H9 (cell line): ENCODE measurements at places on chromosomes 4 and X. TPM values are rescaled to one million over a fixed set of nuclear protein-coding genes. Genes with fewer than 3 reads are reported as not detected.

DNA sequence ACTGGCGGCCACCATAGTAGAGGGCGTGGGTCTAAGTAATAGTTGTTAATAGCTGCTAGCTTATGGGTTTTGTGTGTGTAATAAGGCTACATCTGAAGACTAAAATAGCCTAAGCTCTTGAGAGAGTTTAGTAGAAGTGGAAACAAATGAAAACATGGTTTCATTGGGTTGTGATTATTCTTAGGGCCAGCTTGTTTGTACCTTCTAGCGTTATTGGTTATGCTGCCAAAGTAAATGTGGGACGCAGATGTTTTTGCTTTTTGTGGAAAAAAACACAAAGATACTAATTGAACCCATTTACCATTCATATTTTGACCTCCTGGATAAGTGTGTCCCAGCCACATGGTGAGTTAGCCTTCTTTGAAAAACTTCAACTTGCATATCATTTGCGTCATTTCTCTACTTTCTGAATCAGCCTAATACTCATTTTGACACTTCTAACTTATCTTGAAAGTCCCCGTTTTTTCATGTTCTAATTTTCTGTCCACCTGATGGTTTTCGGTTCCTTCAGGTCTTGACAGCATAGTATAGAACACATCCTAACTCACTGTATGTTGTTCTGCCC, 305.3 kb downstream of the FRMPD4 start:
- no peak for DNase-seq

DNA sequence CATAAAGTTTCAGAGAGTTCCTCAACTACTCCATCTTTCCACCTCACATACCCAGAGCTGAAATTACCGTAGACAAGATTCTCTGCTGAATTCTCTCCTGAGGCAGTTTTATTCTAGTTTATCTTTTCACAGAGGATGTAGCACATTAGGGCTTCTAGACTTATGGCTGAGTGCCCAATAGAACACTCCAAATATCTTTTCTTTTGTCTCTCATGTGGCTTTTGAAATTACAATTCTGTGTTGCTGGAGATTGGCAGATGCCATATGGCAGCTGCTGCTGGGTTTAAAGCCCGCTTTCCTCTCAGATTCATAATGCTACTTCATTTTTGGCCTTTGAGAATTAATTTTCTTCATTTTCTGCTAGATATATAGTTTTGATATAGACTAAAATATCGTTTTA, 107.6 kb upstream of the BANK1 start:
- no peak for DNase-seq

- DNase-seq: no peak
Observed at GRCh38 chrX:38407126-38407525, 54.7 kb downstream of the OTC start.

GRCh38 chr4:120434756-120435155, 368.1 kb upstream of the MAD2L1 start:
- DNase-seq: no peak

PRR32 gene
- not detected in 2 replicates for total RNA-seq

AKAP4 gene
- not detected in 2 replicates for total RNA-seq
